ENCODE measurements at places on chromosomes 6 and 20.

GRCh38 chr6:12436224-12436623 is 146.1 kb downstream of the EDN1 start:
- DNase-seq = no peak

- no peak for DNase-seq
These were observed 186.7 kb downstream of the BTBD9 start for GRCh38 chr6:38452816-38453660.

- no peak for DNase-seq
These were observed 21.2 kb upstream of the BHLHE23 start for GRCh38 chr20:63027922-63028389.

GRCh38 chr6:12066297-12066696 is 54.2 kb downstream of the HIVEP1 start:
- DNase-seq = no peak

GRCh38 chr6:19896693-19897010 is 59.5 kb downstream of the ID4 start:
- no peak for DNase-seq

DNA sequence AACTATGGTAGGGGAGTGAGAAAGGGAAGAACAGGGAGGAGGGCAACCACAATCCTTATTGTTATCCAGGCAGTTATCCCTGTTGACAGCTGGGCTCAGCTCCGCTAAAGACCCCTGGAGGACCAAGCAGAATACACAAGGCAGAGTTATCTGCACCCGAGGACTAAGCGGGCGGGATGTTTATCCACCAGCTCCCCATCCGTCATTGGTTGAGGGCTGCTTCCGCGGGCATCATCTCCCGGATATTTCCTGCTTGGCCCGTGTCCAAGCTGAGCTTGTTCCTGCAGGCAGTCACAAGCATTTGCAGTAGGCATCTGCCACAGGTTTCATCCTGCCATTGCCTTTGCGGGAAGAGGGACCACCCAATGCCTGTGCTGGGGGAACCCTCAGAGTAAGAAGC is 102.1 kb downstream of the DLGAP4 start:
- DNase-seq = peak; percentile 49

DNA sequence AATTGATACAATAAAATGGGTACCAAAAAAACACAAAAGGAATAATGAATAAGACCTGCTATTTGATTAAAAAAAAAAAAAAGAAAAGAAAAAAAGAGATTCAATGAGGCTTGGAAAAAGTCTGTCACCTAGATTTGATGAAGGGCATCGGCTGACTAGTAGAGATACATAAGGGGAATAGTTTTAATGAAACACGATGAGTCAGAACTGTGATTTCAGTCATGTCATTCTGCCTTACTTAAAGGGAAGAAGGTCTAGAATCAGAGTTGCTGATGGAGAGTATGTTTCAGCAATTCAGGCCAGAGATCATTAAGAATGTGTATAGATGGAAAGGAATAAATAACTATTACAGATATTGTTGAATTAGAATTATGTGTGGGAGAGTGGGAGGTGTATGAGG is 565.9 kb upstream of the RNF217 start:
- no peak for DNase-seq

- DNase-seq = no peak
These were observed 27.4 kb downstream of the ZC3H12D start for GRCh38 chr6:149457316-149457884.

GRCh38 chr6:7726416-7727085 is 652 bp downstream of the BMP6 start:
- DNase-seq = peak; percentile 21

DNA sequence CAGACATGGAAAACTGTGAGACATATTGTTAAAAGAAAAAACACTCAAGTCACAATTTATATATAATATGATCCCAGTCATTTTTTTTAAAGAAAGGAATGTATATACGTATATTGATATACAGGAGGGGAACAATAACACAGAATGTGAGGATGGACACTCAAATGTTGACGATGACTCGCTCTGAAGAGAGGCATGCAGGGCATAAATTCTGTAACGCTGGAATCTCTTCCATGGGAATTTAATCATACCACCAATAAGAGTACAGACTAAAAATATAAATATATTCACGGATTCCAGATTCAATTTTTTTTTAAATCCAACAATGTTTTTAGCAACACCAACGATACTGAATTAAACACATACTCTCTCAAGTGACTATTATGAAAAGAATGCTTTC is 106.9 kb upstream of the CCDC28A start:
- DNase-seq = no peak

DNA sequence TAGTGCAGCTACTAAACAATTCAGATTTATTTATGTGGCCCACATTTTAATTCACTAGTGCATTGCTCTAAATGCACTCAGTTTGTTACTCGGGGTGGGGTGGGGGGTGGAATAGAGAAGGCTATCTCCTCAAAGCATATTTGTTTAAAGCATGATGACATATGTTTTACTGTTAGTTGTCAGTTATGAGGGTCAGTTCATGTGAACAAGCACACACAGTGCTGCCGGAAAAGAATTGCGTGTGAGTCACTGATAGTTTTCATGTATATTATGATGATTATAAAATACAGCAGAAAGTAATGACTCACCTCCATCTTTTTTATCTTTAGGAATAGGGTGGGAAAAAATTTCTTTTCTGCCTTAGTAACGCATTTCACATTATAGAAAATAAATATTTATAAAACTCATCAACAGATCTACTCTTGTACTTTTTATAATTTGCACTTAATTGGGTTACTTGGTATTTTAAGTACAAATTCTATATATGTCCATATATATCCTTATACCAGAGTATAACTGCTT is 42.2 kb upstream of the STXBP5 start:
- DNase-seq = no peak

DNA sequence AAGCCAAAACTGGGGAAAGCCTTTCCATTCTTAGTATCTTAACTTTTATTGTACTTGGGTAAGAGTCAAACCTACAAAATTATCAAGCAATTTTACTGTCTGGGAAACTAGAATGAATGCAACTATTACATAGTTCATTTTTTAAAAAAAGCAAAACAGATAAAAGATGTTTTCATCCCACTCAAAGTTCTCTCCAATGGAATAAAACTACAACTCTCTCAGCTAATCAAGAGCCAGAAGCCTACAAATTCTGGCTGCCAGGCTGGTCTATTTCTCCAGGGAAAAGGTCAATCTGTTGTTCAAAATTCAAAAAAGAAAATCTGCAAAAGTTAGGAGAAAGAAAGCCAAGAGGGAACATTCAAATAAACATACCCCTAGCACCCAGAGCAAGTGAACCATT is 56.2 kb downstream of the COL12A1 start:
- no peak for DNase-seq

GRCh38 chr20:37823296-37823980 is 79.5 kb upstream of the VSTM2L start:
- DNase-seq = no peak

GRCh38 chr6:367298-367794 is 24.2 kb upstream of the IRF4 start:
- DNase-seq = no peak

DNA sequence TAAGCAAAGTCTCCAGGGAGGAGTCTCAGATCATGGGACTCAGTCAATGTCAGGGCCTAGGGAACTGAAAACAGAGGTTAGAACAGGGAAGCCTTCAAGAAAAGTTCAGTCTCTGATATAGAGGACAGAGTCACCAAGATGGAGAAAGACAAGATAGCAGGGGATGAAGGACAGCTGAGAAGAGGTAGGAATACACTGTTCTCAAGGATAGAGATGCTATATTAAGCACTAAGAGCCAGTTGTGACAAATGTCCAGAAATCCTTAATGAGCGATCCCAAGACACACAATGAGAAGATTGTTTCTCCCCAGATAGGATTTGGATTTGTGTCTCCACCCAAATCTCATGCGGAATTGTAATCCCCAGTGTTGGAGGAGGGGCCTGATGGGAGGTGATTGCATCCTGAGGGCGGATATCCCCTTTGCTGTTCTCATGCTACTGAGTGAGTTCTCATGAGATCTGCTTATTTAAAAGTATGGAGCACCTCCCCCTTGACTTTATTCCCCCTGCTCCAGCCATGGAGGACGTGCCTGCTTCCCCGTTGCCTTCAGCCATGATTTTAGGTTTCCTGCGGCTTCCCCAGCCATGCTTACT is 168.2 kb downstream of the AKAP7 start:
- no peak for DNase-seq

DNA sequence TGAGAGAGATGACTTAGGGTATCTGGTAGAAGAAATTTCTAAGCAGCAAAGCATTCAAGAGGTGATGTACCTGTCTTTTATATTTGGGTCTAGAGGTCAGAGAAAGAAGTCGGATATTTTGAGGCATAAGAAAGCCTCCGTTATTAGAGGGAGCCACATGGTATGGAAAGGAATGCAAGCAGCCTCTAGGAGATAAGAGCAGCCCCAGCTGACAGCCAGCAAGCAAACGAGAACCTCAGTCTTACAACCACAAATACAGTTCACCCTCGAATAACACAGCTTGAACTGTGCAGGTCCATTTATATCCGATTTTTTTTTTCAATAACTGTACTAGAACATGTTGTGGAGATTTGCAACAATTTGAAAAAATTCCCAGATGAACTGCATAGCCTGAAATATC is 190.7 kb upstream of the VGLL2 start:
- DNase-seq = no peak

DNA sequence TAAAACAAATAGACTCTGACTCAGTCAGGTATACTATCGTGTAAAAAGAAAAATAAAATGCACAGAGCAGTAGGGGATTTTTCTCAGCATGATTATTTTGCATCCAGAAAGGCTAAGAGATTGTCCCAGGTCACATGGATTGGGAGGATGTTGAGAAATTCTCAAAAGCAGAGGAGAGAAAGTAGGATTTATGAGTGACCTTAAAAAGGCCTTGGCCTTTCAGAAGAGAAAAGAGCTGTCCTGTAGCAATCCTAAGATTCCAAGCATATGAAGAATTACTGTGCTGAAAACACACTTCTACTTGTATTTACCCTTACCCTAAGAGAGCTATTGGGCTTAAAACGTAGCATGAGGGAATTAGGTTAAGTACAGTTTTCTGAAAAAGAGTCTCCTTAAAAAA is 149.7 kb upstream of the ENPP5 start:
- DNase-seq = no peak

DNA sequence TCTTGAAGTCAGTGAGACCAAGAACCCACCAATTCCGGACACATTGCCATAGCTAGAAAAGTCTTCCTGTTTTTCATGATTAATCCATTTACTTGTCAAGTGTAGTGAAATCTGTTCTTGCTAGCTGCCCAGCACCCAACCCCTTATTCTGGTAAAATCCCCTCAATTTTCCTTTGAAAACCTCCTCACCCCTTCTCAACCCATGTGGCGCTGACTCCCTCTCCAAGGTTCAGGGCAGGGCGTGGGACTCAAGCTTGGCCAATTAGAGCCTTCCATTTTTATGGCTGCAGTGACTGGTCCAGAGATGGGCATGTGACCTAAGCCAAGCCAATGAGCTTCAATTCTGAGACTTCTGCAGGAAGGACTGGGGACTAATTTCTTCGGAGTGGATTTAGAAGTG is 9.8 kb upstream of the ZBP1 start:
- no peak for DNase-seq

DNA sequence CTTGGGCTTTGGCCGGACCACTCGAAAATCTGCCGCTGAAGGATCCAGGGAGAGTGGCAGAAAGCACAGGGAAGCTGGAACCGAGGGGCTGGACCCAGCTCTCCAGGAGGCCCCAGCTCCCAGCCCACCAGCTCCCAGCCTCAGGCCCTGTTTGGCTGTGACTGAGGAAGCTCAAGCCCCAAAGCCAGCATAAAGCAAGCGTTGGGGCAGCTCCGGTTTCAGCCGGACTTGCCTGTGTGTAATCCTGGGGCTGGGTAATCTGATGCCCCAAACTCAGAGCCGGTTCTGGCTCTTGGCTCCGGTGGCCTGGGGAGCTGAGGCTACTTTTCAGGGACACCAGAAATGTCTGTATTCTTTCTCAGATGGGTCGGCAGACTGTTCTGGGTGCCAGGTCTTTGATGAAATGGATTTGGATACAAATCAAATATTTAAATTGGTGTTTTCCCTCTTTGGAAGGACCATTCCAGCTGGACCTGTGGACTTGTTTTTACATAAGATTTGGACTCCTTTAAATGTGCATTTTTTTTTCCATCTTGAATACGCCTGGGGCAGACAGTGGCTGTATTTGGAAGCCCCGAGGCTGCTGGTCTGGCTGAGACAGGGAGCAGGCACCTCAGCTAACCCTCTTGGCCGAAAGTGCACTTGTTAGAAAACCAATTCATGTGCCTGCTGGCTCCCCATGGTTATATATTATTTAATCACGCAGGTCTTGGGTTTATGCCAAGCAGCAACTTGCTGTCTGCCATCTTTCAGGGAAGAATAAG is 29.7 kb downstream of the RPP40 start:
- DNase-seq = peak; percentile 81

- peak; percentile 44 for DNase-seq
These were observed 21.9 kb downstream of the ECT2L start for GRCh38 chr6:138817799-138818198.

- no peak for DNase-seq
These were observed 106.1 kb downstream of the RIN2 start for GRCh38 chr20:19864130-19864529.

- DNase-seq = no peak
These were observed 178.8 kb upstream of the AKAP12 start for GRCh38 chr6:151060766-151061531.

DNA sequence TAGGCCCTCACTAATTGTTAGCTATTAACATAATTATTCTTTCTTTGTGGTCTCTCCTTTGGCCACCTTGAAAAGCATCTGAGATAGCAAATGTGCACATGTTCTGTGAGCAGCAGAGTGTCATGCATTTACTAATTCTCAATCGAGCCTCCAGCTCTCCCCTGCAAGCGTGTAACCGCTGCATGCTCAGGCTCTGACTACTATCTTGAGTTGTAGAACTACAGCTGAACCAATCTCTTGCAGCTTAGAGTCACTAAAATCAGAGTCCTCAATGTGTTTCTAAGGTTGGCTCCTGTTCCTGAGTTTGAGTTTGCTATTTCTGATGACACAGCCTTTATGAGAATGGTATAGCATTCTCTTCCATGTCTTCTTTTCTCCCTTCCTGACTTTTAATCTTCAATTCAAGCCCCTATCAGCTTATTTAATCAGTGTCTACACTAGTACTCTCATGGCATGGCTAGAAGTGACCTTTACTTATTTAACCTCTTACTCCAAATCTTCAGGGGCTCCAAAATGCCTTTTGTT is 65.5 kb downstream of the PPP1R3G start:
- no peak for DNase-seq

GRCh38 chr6:99789767-99790166 is 183.1 kb downstream of the PRDM13 start:
- no peak for DNase-seq

DNA sequence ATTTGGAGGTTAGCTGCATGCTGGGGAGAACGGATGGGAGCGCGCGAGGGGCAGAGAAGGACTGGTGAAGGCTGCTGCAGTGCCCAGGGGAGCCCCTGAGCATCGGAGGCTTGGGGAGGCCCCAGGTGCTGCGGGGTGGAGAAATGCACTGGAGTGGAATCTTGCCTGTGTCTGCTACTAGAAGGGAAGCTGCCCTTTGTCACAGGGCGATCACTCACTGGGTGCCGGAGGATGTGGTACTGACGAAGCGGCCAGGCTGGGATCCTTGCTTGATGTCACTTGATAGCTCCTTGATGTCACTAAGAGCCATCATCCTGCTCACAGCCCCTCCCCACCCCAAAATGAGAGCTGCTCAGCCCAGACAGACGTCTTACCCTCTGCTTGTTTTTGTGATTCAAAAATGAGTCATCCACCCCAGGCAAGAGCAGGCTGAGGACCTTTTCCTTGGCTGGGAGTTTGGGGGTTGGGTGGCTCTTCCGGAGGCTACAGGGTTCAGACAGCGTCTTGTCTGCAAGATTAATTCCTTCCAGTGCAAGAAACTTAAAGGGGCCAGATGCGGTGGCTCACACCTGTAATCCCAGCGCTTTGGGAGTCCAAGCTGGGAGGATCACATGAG is 62.6 kb upstream of the PMEPA1 start:
- no peak for DNase-seq

- no peak for DNase-seq
These were observed 219.2 kb upstream of the SGK1 start for GRCh38 chr6:134537146-134537555.

Measured in NCI-H2081 (cell line).